ENCODE measurements at places on chromosomes 5 and 9. TPM values are rescaled to one million over a fixed set of nuclear protein-coding genes. Genes with fewer than 3 reads are reported as not detected.

Gene HTR4
- polyA plus RNA-seq, result 4.7 TPM

Gene DROSHA
- 57.0 TPM for polyA plus RNA-seq

Gene HOMER1
- polyA plus RNA-seq, result 3.8 TPM

Gene OR13J1
- polyA plus RNA-seq, result 0.21 TPM

Gene ZBED3
- polyA plus RNA-seq, result 16.6 TPM

Gene SKIC3
- 76.2 TPM for polyA plus RNA-seq

Gene ANKRD34B
- polyA plus RNA-seq, result not detected

Gene CAMK2A
- polyA plus RNA-seq, result 1.1 TPM

Gene ZNG1F
- 27.5 TPM for polyA plus RNA-seq

Gene NPR3
- polyA plus RNA-seq, result 9.8 TPM

Gene ADGRD2
- polyA plus RNA-seq, result not detected

Gene GAPVD1
- polyA plus RNA-seq, result 27.6 TPM

Gene SPRY4
- 41.7 TPM for polyA plus RNA-seq

Gene ANKRD33B
- polyA plus RNA-seq, result 0.88 TPM

Gene SOHLH1
- polyA plus RNA-seq, result not detected

Gene SEMA6A
- 55.9 TPM for polyA plus RNA-seq

Gene ROR2
- polyA plus RNA-seq, result 17.5 TPM

Gene EGFLAM
- 4.4 TPM for polyA plus RNA-seq

Gene PIP5K1B
- polyA plus RNA-seq, result 57.9 TPM

Gene DPYSL3
- polyA plus RNA-seq, result 110 TPM

Measured in large intestine (tissue), 12 donors.